Common myeloid progenitor, CD34-positive (primary cell): ENCODE measurements at places on chromosomes 4 and X.

- no peak for DNase-seq
These were observed 49.6 kb downstream of the CASP3 start for GRCh38 chr4:184599492-184600135.

DNA sequence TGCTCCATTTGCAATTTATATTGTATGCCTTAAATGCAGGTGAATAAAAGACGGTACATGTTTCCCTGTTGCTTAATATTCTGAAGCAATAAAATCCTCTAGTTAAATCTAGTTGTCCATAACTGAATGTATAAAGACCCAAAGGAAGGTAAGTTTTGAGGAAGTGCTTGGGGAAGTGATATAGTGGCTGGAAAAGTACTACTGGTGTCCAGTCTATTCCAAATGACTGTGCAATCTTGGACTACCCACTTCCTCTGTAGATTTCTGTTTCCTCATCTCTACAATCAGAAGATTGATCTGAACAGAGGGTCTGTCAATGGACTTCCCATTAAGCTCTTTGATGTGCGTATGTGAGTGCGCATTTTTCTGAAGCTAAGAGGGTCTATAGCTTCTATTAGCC is 17.0 kb downstream of the SNCA start:
- DNase-seq, result peak; percentile 11

- DNase-seq, result peak; percentile 1
These were observed 92.2 kb downstream of the DCHS2 start for GRCh38 chr4:154399259-154399974.

GRCh38 chr4:68076194-68076593 is 53.5 kb downstream of the TMPRSS11F start:
- DNase-seq, result no peak

DNA sequence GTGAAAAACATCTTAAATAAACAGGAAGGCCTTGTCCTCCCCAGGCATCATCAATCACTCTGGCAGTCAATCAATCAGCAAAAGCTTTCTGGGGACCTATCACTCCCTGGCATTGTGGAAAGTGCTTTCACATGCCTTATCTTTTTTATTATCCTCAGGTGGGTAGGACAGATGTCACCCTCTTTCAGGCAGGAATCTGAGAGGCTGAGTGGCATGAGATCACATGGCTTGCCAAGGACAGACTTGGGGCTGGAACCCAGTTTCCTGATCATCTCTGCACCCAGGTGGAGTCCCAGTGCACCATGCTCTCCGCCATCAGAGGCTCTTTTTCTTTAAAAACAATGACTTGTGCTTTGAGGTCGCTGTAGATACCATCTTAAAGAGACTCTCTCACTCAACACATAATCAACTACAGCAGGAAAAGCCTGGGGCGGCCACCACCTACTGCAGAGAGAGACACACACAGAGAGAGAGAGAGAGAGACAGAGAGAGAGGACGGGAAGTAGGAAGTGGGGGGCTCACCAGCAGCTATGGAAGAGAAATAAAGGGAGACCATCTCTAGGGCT is 282.7 kb downstream of the PTTG2 start:
- peak; percentile 56 for DNase-seq

- DNase-seq, result no peak
These were observed 123.6 kb downstream of the RELL1 start for GRCh38 chr4:37562592-37562991.

GRCh38 chrX:11535156-11535919 is 130.4 kb downstream of the ARHGAP6 start:
- no peak for DNase-seq

DNA sequence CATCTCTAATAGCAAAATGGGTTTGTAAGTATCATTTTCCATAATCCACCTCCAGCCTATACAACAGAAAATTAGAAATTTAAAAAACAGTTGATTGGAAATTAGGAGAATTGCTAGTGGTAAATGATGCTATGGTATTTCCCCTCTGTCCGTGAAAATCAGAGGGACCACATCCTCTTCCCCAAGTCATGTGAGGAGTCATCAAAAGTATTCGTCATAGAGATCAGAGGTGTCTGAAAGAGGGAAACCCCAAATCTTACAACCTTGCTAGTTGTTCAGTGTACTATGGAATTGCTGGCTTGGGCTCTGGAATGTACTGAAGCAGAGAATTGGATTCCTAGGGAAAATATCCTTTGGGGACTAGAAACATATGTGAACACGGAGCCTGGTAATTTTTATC is 241.4 kb upstream of the ARHGAP24 start:
- DNase-seq, result no peak

DNA sequence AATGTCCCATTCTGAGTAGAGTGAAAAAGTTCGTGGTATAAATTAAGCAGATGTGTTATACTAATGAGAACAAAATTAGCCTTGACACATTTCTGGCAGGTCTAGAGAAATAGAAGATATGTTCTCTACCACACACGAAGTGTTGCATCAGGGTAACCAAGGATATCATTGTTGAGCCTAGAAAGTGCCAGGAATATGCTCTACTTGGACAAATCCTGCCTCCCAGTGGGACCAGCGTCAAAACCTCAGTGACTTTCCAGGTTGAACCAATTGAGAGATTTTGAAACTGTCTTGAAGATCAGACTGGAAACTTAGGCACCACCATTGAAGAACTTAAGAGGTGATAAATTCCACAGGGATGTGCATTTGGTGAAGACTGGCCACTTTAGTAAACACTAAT is 115.9 kb downstream of the HPGD start:
- no peak for DNase-seq

GRCh38 chrX:104565791-104566680 is at the start of gene IL1RAPL2:
Gene IL1RAPL2, plus strand, starts transcription at chrX:104566199.
- peak; percentile 48 for DNase-seq

DNA sequence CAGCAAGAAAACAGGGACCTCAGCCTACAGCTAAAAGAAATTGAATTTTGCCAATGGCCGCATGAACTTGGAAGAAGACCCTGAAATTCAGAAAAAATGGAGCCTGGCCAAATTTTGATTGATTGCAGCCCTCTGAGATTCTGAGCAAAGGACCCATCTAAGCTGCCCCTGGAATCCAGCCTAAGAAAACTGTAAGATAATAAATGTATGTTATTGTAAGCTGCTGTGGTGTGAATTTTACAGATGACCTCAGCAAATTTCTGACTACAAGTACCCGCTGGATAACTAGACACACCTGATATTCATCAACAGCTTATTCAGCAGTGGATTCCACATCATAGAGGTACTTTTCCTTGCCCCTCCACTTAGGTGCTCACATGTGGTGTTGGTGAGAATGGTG is 119.5 kb upstream of the EPHA5 start:
- DNase-seq, result no peak

GRCh38 chr4:16293210-16293838 is 67.1 kb upstream of the TAPT1 start:
- DNase-seq, result peak; percentile 38

DNA sequence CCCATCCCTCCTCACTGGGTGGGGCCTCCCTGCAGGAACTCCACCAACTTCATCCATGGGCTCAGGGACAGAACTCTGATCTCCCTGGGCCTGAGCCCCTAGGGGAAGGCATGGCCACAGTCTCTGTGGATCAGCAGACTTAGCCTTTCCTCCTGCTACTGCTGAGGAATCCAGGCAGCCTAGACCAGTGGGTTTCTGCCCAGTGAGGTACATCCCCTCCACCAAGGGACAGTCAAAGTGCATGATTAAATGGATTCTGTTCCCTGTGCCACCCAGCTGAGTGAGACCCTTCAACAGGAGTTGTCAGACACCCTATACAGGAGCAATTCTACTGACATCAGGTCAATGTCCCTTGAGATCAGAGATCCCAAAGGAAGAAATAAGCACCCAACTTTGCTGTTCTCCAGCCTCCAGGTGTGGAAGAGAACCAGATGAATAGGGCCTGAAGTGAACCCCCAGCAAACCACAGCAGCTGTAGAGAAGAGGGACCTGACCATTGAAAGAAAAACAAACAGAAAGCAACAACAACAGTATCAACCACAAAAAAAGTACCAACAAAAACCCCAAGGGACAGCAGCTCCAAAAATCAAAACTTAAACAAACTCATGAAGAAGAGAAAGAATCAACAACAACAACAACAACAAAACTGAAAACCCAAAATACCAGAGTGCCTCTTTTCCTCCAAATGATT is 84.8 kb downstream of the CHIC1 start:
- DNase-seq, result no peak

DNA sequence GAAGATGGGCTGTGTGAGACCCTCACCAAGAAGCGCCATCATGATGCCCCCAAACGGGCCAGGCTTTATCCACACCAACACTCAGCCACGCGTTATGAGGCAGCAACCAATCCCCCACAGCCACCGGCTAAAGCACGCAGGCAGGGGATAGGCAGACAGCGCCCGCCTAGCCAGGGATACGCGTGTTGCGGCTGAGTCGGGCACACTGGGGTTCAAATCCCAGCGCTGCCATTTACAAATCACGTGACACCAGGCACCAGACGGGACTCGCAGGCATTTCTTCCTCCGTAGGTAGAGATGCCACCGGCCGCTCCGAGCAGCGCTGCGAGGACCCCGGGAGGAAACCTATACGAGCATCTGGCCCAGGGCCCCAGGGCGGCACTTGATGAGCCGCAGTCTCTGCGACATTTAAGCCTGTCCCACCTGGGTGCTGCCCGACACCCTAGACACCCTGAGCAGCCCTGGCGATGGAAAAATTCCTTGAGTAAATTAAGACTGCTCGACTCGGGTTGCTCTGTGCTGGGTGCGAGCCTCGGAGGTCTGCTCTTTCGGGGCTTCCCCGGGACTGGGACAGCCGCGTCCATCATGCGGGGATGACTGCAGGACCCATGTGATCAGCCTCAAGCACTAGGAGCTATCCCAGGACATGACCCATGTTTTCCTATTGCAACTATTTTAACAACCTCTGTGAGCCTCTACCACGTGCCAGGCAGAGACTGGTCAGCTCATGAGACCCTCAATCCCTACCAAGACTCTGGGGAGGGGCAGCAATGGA is 6.3 kb downstream of the ABLIM2 start:
- no peak for DNase-seq

GRCh38 chr4:337932-338758 is 531 bp downstream of the ZNF141 start:
- DNase-seq, result peak; percentile 86

DNA sequence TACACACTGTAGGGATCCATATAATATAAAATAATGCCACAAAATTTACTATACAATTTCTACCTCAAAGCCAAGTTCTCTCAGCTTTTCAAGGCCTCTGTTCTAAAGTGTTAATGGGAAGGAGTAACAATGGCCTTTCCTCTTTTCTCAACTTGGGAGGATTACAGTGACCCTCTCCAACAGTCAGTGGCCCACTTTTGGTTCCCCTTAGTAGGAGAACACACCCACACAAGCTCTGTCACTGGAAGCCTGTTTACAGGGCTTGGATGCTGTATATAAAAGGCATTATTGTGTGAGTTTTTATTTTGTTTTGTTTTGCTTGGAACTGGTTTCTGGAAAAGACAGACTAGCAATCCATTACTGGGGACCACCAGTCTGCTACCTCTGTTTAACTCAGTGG is 1.8 kb downstream of the ARHGEF6 start:
- DNase-seq, result no peak

DNA sequence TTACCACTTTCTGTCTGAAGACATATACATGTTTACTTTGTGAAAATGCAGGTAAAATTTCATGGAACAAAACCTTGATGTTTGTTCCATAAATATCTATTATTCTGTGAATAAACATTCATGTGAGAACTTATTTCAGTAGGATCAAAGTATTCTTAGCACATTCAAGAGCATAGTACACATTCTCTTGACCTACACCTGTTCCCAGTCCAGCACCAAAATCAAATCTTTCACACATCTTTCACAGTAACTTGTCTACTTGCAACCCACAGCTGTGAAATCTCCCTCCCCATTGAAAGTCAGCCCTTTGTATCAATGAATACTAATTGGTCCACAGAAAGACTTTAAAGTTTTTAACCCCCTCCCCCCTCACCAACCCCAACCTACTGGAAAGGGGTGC is 283.2 kb downstream of the GPC3 start:
- no peak for DNase-seq

DNA sequence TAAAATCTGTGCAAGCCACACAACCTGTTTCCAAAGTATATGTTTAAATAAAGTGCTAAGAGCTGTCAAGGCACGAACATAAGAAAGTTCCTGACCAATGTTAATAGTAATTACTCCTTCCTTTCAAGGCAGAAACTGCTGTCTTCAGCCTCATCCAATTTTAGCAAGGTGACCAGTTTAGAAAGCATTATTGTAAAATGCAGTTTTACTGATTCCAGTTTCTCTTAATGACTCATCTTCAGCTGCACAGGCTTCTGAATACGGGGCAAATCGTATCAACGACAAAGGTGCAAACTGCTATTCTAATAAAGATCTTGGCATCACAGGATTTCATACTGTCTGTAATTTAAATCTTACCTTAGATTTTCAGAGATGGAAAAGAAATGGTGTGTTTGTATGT is 87.5 kb downstream of the PPP3CA start:
- no peak for DNase-seq

DNA sequence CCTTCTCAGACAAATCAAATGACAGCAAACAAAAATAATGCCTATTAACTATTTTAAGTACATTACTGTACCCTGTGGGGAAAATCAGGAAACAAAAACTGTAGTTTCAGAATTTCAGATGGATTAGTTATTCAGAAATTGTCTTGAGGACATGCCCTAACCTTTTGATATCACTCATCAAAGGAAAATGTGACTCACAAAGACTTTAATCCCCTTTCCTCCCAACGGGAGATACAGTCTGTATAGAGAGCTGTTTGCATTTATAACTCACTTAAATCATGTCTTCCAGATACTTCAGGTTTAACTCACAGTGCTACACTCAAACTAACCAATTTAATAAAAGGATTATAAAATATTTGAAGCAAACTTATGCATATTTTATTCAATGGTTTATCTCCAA is 304.0 kb downstream of the MAPK10 start:
- no peak for DNase-seq

DNA sequence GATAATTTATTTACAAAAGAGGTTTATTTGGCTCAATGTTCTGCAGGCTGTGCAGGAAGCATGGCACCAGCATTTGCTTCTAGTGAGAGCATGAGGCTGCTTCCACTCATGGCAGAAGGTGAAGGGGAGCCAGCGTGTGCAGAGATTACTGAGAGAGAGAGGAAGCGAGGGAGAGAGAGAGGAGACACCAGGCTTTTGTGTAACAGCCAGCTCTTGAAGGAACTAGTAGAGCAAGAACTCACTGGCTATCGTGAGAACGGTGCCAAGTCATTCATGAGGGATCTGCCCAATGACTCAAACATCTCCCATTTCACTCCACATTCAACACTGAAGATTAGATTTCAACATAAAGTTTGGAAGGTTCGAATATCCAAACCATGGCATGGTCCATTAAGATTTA is 12.7 kb downstream of the GUCY1A1 start:
- DNase-seq, result peak; percentile 51

- DNase-seq, result no peak
These were observed 52.6 kb upstream of the NAP1L2 start for GRCh38 chrX:73267206-73267605.

DNA sequence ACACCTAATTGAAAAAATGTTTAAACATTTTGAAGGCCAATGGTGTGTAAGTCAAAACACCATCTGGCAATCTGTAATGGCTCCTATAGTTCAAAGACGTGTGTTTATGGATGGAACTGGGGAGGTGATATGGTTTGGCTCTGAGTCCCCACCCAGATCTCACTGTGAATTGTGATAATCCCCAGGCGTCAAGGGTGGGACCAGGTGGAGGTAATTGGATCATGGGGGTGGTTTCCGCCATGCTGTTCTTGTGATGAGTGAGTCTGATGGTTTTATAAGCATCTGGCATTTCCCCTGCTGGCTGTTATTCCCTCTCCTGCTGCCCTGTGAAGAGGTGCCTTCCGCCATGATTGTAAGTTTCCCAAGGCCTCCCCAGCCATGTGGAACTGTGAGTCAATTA is 52.2 kb downstream of the ADRA2C start:
- no peak for DNase-seq

GRCh38 chrX:21802054-21802670 is 37.3 kb upstream of the MBTPS2 start:
- DNase-seq, result no peak

GRCh38 chr4:3673716-3674478 is 92.3 kb upstream of the ADRA2C start:
- no peak for DNase-seq
